ENCODE measurements at places on chromosomes 12 and 14. TPM values are rescaled to one million over a fixed set of nuclear protein-coding genes. Genes with fewer than 3 reads are reported as not detected.
A peak's percentile ranks its signal among the peaks of the same experiment; 100 is the strongest.

GRCh38 chr12:96015672-96016071 is 19.5 kb upstream of the HAL start:
- peak; percentile 57 for DNase-seq

DNA sequence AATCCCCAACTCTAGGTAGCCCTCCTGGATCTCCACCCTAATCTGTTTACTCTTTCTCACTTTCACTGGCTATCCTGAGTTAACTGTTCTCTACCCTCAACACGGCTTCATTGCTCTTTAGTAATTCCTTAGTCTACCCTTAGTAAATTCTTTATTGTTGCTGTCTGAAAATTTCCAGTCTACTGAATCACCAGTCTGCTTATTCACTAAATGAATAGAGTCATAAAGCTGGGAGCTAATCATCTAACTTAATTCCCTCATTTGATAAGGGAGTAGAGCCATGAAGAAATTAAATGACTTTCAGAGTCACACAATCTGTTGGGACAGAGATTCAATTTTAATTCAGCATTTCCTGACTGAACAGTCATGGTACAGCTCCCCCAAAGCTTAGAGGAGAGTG is 36.5 kb downstream of the YEATS4 start:
- no peak for DNase-seq

GRCh38 chr12:2547273-2548044 is 247.3 kb upstream of the FKBP4 start:
- no peak for DNase-seq

KRT7 gene
- 420 TPM for total RNA-seq

FERMT2 gene
- 113 TPM for total RNA-seq

DNA sequence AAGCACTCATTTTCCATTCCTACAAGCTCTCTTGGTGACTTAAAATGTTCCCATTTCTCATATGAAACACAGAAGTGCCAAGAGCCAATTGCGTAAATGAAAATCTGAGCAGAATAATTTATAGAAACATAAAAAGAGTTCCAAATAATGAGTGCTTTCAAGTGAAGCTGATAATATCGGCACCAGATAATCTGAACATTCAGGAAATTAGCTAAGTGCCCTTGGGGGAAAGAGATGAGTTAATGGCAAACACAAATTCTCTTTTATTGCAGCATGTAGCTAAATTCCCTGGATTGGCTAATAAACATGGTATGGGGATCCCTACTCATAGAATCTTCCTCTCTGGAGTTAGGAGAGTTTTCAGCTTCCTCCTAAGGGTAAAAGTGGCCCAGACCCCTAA is 46.7 kb downstream of the DAD1 start:
- no peak for DNase-seq

- DNase-seq: peak; percentile 51
Observed at GRCh38 chr14:24806061-24806678, 172.2 kb upstream of the GZMB start.

DNA sequence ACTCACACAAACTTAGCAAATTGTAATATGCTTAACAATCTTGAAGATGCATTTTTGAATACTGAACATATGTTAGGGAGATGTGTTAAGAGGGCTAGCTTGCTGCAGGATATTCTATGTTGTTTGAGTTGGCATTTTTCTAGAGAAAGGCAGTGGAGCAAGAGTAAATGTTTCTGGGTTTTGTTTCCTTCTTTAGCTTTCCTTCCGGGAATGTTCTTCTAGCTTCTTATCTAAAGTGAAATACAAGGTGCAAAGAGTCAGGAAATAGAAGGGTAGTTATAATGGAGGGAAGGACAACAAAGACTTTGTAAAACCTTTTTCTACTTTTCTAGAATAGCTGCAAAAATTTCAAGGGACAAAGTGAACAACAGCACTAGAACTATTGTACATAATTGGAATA is 77.6 kb upstream of the KCNH3 start:
- peak; percentile 51 for DNase-seq

DNA sequence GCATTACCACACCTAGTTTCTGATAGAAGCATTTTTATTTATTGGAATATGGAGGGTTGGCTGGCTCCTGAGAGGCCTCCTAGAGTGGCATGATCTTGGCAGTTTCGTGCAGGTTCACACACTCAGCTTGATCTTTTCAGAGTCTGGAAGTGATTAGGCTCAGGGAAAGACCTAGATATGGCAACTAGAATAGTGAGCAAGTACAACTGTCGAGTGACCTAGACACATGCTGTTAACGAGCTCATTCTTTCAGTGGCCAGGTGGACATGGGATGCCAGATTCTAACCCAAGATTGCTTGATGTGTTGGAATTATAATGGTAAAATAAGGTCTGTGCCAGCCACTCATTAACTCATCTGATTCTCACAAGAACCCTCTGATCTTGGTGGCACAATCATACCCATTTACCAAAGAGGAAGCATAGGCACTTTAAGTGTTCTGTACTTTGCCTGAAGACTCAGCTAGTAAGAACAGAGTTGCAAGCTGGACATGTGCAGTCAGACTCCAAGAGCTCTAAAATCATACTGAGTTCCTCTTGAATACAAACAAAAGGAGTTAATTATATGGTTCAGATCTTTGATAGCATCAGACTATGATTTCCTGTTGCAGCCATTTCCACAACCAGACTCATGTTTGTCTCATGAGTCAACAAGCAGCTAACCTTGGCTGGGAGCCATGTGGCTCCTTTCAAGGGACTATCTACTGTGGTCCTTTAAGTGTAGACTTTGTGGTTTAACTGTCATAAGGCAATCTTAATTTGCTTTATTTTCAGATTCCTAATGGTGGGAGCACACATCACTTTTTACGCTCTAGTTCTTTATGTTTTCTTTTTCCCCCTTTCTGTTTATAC is 144.2 kb downstream of the PLEKHA5 start:
- DNase-seq: peak; percentile 96

DNA sequence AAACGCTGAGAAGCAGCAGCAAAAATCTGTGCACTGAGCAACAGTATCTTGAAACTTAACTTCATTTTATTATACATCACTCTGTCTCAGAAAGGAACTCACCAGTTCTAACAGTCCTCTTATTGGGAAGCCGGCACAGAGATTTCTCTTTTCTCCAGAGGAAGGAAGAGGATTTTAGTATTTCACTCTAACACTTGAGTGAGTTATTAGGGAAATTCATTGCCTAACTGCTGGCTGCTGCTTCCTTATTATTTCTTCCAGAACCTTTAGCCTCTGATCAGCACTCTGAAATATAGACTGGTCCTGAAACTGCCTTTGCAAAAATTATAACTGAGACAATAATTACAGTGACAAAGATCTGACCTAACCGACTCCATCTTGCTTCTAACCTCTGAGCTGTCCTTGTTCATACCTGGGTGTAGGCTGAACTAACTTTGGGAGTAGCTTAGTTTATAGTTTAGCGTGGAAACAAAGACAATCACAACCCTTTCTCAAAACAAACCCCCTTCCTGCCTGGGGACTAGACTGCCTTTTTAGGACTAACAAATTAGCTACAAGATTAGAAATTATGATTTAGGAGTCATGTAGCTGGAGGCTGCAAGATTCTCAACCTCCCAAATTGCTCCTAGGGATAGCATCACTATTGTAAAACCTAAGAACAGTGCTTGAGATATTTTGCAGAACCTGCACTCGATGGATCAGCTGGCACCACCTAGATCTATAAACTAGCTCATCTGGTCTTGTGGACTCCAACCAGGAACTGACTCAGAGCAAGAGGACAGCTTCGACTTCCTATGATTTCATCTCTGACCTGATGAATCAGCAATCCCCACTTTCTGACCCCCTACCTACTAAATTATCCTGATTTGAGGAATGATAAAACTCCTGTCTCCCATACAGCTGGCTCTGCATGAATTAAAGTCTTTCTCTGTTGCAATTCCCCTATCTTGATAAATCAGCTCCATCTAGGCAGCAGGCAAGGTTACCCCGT is 117.5 kb downstream of the DYRK2 start:
- DNase-seq: no peak

LALBA gene
- not detected for total RNA-seq

CMKLR1 gene
- total RNA-seq: not detected

- DNase-seq: peak; percentile 51
Observed at GRCh38 chr12:91178139-91178561, 4.5 kb downstream of the DCN start.

- no peak for DNase-seq
Observed at GRCh38 chr12:45575823-45576475, 153.6 kb upstream of the ARID2 start.

DNA sequence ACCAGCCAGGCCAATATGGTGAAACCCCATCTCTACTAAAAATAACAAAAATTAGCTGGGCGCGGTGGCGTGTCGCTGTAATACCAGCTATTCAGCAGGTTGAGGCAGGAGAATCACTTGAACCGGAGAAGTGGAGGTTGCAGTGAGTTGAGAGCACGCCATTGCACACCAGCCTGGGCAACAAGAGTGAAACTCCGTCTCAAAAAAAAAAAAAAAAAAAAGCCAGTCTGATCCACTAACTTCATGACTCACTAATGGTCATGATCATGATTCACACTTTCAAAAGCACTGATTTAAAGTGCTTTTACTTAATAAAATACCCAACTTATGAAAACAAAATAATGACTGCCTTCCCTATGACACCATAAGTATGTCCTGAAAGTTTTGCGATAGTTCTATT is 38.4 kb upstream of the CPM start:
- no peak for DNase-seq

DNA sequence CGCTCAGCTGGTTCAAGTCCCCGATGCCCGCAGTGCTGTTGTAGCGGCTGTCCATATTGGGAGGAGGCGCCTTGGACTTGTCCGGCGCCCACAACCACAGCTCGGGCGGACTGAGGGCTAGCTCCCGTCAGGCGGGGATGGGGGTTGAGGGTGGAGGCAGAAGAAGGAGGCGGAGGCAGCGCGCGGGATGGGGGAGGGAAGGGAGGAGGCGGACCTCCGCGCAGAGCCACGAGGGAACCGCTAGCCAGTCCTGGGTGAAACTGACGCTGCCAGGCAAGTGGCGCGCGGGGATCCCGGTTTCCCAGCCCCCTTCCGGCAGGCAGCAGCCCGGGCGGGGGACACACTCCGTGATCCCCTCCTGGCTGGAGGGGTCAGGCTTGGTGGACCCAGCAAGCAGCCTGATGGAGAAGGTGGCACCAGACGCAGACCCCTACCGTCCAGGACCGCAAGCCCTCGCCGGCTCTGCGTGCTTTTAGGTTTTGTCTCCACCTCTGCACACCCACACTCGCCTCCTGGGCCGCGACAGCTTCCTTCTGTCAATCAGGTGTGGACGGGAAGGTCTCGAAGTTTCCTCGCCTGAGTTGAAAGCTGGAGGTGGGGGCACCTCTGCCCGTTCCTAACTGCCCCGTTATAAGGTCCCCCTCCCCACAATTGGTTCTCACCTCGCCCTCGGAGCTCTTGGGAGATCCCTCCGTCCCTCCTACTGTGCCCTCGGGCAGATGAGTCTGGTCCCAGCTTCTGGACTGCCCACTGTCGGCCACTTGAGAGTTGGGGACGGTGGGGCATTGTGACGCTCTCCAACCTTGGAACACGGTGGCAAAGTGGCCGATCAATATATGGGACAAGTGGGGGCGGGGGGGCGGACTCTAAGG is at the start of gene CPNE8:
TSS of gene CPNE8 (minus strand) at position 112 of the 872 bp plus-strand sequence. CDS start at position 55, 57 bp downstream.
- DNase-seq: peak; percentile 79

ORAI1 gene
- total RNA-seq: 29.0 TPM

DNA sequence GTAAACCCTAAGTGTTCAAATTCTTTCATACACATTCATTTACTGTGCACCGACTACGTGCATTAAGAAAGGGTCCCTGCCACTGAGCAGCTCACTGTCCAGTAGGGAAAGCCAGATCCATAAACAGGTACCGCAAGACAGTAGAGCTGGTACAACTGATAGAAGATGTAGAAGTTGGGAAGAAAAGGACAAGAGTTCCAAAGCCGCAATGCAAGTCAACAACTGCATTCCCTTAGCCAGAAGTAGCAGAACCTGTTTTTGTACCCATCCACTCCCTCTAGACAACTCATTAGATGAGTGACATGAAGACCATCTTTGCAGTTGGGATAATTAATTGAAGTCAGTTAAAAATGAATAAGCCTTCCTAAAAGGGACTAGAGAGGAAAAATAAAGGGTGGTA is 1.3 kb downstream of the SENP1 start:
- no peak for DNase-seq

PIWIL1 gene
- total RNA-seq: not detected

RNASE7 gene
- total RNA-seq: not detected

SMIM41 gene
- total RNA-seq: not detected

NIN gene
- total RNA-seq: 68.2 TPM

GRCh38 chr14:105974902-105975301 is 448.5 kb downstream of the TMEM121 start:
- DNase-seq: no peak

GRCh38 chr14:60840313-60840712 is 105.8 kb downstream of the MNAT1 start:
- DNase-seq: no peak

FLVCR2 gene
- total RNA-seq: 4.9 TPM

DNA sequence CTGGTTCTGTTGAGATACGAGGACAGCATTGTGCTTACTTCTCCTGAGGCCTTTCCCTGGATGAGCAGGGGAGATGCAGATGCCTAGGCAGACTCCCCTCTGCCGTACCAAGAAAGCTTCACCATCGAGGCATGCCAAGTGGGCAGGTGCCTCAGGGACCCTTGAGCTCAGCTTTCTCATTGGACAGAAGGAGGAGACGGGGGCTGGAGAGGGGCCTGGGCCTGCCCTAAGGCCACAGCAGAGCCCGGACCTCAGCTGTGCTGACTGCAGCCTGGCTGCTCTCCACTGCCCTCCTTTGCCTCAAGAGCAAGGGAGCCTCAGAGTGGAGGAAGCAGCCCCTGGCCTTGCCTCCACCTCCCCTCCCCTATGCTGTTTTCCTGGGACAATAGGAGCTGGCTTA is 23.4 kb downstream of the SERPINA1 start:
- no peak for DNase-seq

DNA sequence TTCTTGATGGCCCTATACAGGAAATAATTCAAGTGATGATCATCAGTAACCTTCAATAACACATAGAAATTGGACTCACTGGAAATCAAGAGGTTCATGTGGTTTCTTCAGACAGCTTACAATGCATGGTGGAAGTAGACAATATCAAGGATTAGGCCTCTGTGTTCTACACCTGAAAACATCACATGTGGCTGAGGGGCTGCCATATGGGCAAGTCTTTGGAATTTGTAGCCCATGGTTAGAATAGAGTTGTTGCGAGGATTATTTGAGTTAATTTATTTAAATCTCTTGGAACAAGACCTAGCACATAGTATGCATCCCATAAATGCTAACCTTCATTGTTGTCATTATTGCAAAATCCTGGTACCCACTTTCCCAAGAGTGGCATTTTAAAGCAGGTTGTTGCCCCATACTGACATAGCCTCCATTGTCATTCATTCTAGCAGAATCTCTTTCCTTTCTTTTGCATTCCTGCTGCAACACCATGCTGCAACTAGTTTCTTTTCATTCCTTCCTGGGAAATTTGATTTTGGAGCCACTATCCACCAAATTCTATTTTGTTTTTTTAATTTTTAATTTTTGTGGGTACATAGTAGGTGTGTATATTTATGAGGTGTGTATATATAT is 352.7 kb upstream of the NAV3 start:
- DNase-seq: no peak

KIF26A gene
- 9.5 TPM for total RNA-seq

CCDC175 gene
- not detected for total RNA-seq

PMEL gene
- 0.42 TPM for total RNA-seq

CYP27B1 gene
- 2.4 TPM for total RNA-seq

KERA gene
- not detected for total RNA-seq

KLRG1 gene
- 4.4 TPM for total RNA-seq

CDH24 gene
- 20.2 TPM for total RNA-seq

GRCh38 chr12:33752854-33753253 is 269.4 kb upstream of the ALG10 start:
- no peak for DNase-seq

- no peak for DNase-seq
Observed at GRCh38 chr12:123063535-123063934, 83.1 kb downstream of the ARL6IP4 start.

TAS2R43 gene
- 1.8 TPM for total RNA-seq

- DNase-seq: peak; percentile 38
Observed at GRCh38 chr14:91303091-91303923, 58.8 kb upstream of the GPR68 start.
